ENCODE measurements at places on chromosomes 5 and 9.

- DNase-seq, result no peak
These were observed 68.9 kb downstream of the SH3RF2 start for GRCh38 chr5:146005264-146005663.

GRCh38 chr9:117952581-117952980, 248.4 kb downstream of the TLR4 start:
- no peak for DNase-seq

GRCh38 chr5:1098986-1099597, 12.8 kb downstream of the SLC12A7 start:
- DNase-seq, result no peak

GRCh38 chr9:129517006-129517405, 103.9 kb downstream of the C9orf50 start:
- no peak for DNase-seq

DNA sequence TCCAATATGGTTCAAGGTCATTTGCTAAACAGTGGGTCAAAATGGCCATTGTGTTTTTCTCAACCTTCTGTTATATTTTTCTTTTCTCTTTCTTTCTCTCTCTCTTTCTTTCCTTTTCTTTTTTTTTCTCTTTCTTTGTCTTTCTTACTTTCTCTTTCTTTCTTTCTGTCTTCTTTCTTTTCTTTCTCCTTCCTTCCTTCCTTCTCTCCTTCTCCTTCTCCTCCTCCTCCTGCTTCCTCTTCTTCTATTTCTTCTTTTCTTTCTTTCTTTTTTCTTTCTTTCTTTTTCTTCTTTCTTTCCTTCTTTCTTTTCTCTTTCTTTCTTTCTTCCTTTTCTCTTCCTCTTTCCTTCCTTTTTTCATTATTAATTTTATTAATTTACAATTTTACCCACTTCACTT, 619.5 kb downstream of the IRX1 start:
- no peak for DNase-seq

DNA sequence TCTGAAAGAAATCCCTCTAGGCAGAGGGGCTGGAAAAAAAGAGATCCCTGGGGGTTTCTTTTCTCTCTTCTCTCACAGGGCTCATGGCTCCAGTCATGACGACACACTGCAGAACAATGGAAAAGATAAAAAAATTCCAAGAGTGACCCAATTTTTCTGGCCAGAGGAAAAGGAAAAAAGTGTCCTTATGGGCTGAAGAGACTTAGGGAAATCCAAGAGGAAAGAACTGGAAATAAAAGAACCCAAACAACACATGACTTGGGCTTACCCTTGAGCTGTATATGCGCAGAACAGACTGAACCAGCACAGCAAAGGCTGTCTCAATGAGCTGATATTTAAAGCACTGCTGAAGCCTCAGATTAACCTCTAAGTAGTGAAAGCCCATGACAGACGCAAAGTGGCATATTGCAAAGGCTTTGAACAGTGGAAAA, 102.4 kb downstream of the SMIM23 start:
- no peak for DNase-seq

GRCh38 chr5:153885141-153885540, 153.6 kb downstream of the FAM114A2 start:
- no peak for DNase-seq

DNA sequence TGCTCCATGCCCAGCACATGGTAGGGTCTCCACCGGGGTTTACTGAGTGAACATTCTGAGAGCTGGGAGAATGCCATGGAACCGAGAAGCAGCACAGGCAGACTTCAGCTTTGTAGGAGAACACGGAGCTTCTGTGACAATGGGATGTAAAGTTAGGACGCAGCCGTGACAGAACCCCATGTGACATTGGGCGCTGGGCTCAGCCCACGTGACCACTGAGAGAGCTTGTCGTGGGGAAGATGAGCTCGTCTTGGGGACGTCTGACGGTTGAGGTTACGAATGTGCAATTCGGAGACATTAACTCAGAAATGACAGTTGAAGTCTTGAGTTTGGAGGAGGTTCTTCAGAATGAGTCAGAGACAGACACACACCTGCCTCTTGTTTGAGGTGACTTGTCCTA, 13.5 kb downstream of the SDHA start:
- DNase-seq, result no peak

DNA sequence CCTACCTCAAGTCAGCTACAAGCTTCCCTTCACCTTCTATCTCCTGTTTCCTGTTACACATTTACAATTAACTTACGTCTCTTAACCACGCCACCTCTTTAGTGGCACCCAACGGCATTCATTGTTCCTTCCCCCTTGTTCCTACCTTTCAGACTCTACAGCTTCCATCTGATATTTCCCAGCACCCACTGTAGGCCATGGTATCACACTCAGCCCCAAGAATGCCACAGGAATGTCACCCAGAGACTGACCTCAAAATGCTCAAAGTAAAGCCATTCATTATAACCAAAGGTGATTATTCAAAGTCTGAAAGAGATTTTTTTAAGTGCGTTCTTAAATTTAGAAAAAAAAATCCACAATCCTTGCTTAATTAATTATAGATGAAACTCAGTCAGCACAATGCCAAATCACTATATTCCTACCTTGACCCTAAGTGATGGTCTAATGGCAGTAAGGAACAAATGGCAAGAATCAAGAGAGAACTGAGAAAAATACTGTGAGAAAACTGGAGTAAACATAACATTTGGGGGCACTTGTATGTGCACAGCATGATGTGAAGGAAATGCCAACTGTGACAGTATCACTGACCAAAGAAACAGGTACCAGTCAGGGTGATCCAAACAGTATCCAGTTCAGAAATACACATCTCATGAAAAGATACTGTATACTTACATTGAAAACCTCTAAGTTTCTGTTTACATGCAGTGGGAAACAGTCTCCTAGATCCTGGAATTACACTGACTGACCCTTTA, 52.1 kb downstream of the CTNND2 start:
- no peak for DNase-seq

DNA sequence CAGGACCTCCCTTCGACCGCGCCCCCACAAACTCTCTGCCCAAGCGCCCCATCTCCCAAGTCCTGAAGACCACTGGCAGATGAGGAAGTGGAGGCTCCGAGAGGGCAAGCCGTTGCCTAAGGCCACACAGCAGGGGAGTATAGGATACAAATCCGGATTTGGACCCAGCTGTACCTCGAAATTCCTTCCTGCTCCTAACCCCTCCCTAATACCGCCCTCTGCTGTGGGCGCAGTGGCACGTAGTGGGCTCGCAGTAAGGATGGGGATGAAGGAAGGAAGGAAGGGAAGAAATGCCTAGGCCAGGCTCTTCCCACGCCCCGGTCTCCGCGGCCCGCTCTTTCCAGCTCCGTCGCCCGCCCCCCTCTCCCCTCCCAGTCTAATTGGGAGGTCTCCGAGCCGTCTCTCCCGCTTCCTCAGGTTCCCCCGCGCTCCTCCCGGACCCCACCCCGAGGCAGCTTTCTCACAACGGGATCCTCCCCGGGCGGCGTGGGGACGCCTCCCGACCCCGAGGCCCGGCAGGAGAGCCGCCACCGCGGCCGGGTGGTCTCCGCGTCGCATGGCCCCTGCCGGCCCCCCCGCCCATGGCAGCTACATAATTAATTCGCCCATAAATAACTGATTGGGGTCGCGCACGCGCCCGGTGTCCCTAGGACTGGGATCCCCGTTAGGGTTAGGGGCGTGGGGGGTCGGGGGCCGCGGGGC, 138.9 kb downstream of the C9orf50 start:
- no peak for DNase-seq

DNA sequence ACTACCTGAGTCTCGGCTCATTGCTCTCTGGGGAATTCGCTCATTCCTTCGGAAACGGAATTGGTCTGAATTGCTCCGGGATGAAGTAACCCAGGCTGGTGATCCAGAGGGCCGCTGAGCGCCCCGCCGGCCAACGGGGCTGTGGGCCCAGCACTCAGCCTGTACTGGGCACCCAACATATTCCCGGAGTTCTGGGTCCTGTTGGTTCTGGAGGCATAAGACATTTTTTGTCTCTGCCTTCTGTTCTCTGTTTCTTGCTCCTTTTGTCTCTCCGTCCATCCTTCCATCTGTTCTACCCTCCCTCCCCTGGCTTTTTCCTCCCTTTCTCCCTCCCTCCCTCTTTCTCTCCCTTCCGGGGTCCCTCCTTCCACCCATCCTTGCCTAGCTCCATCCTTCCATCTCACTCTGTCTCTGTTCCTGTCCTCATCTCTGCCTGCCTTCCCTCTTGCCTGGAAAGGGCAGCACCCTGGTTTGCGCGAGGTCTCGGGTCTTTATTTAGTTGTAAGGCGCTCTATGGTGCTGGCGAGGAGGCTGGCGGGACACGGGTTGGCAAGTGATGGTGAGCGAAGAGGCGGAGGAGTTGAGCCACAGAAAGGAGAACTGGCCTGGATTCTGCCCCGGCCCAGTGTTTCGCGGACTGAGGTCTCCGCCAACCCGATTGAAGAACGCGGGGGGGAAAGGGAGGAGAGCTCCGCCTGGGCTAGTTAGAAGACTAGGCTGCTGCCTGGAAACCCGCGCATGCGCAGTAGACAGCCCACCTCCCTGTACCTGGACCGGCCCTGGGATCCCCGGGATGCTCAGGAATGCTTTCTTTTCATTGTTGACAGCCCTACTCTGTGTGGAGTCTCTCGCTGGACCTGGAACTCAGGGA, 1468.0 kb downstream of the FOXD4L5 start:
- peak; percentile 46 for DNase-seq

- DNase-seq, result no peak
These were observed 408.1 kb upstream of the PIK3R1 start for GRCh38 chr5:67807439-67807888.
